ENCODE measurements at places on chromosomes 6 and 20.
A peak's percentile ranks its signal among the peaks of the same experiment; 100 is the strongest.

DNA sequence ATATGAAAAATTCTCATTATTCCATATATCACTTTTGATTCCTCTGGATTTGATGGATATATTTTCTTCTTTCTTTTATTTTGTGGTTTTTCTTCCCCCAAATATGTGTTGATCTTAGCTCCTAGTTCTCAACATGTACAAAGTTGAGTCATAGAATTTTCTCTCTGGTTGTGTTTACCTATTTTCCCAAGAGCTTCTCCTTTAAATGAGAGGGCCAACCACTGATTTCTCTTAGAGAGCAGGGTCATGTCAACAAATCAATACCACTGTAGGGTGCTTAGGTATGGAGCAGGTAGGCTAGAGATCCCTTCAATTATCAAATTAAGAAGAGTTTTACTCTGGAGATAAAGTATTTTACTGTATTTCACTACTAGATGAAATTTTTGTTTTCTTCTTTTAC is 145.7 kb downstream of the BMP5 start:
- DNase-seq: no peak

- no peak for DNase-seq
Measured at GRCh38 chr6:160005861-160006540, 37.1 kb downstream of the IGF2R start.

DNA sequence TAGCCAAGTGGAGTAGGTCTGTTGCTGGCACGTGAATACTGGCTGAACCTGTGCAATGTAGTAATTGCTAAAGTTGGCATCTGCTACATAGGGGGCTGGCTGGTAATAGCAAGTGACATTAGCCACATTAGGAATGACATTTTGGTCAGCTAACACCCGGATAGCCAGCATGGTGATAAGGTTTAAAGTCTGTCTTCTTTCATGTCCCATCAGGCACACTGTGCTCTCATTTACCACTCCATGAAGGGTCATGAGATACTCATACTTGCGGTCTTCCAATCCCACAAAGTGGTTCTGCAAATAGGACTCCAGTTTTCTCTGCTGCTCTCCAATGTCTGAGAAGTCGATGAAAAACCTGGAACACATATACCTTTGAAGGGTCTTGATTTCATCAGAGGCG is 2.8 kb downstream of the TENT5A start:
- DNase-seq: no peak

GRCh38 chr6:151630387-151630786 is 136.6 kb downstream of the CCDC170 start:
- no peak for DNase-seq

- no peak for DNase-seq
Measured at GRCh38 chr6:27768556-27768955, 143.6 kb downstream of the OR2B2 start.

- DNase-seq: peak; percentile 53
Measured at GRCh38 chr6:24357336-24358218, at the start of gene DCDC2. Gene DCDC2, minus strand, starts transcription at chr6:24358059. Its CDS starts 309 bp downstream, at chr6:24357750.

DNA sequence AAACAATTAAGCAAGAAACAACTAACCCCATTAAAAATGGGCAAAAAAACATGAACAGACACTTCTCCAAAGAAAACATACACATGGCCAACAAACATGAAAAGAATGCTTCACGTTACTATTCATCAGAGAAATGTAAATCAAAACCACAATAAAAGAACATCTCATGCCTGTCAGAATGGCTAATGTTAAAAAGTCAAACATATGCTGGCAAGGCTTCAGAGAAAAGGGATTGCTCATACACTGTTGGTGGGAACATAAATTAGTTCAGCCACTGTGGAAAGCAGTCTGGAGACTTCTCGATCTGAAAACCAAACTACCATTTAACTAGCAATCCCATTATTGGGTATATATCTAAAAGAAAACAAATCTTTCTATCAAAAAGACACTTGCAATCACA is 217.5 kb downstream of the TINAG start:
- DNase-seq: no peak

DNA sequence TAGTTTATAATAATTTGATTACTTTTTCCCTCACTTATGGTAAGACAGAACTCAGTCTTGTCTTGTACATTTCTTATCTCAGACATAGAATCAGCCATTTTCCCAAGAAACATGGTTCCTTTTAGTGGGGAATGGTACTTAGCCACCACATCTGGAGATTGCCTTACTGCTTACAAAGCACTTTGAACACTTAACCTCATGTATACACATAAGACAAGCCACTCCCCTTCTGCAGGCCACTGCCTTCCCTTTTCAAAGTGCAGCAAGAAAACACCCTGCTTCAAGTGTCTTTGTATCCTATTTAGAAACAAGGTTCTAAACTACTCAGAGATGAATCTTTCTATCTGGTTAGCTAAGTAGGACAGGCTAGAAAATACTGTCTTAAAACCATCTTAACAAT is 159.2 kb downstream of the UBE3D start:
- DNase-seq: no peak

GRCh38 chr6:163813979-163814493 is 399.5 kb downstream of the QKI start:
- DNase-seq: no peak

DNA sequence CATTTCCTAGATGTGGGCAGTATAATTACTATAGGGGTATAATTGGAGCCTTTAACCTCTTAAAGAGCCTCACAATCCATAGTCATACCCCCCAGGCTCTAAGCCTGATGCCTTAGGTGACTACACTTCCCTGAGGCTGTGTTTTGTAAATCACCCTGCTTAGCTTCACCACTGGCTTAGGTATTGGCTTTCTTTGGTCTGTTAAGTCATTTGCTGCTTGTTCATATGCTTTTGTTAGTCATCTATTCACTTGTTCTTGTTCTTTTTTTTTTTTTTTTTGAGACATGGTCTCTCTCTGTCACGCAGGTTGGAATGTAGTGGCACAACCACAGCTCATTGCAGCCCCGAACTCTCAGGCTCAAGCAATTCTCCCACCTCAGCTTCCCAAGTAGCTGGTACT is 26.7 kb downstream of the KAT14 start:
- DNase-seq: no peak

- DNase-seq: no peak
Measured at GRCh38 chr6:163414946-163415619, 565 bp downstream of the QKI start.

GRCh38 chr6:25089442-25089841 is 153.7 kb upstream of the RIPOR2 start:
- DNase-seq: no peak

- no peak for DNase-seq
Measured at GRCh38 chr6:114140416-114140815, 169.5 kb upstream of the HDAC2 start.

GRCh38 chr6:87922947-87923330 is 124.7 kb upstream of the SPACA1 start:
- DNase-seq: no peak

All from DMS79 treated with DMSO at 0.1 percent for 48 hours (cell line).